Stimulated activated effector memory CD8-positive, alpha-beta T cell treated with anti-CD3 and anti-CD28 coated beads, Interleukin-12 subunit alpha, Interleukin-12 subunit beta, amount 100 ng/mL, for 72 hours (primary cell): ENCODE measurements at places on chromosomes 6 and 20.

DNA sequence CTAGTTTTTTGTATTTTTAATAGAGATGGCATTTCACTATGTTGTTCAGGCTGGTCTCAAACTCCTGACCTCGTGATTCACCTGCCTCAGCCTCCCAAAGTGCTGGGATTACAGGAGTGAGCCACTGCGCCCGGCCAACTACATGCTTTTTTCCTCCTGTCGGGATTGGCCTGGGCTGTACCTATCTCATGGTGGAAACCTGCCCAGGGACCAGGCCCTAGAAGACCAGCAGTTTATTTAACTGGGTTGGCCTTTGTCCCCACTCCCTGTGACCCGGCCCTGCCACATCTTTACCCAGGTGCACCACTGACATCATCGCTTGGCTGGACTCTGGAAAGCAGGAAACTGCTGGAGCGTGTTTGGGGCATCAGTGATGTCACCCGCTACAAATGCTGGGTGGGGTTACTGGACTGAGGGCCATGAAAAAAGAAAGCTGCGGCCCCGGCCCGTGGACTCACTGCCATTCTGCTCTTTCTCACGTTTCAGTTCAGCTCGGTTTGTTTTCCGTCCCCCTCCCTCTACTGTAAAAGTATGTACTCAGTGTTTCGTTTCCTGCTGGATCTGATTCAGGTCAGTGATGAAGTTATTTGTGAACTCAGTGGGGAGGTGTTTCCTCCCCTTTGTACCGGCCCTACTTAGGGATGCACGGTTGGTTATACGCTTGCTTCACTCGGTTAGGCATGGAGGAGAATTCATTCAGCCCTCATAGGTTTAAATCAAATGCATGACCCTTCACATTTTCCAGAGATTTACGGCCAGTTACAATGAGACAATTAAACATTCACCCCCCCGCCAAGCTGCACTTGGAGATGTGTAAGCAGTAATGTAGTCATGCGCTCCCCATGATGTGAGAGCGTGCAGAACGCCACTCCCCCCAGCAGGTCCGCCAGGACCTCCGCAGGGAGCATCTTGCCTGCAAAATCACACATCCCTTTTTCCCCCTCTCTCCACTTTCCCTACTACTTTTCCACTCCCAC is 179.3 kb downstream of the MTHFD1L start:
- no peak for DNase-seq

- no peak for DNase-seq
Measured at GRCh38 chr6:40398034-40398691, 189.0 kb downstream of the LRFN2 start.

DNA sequence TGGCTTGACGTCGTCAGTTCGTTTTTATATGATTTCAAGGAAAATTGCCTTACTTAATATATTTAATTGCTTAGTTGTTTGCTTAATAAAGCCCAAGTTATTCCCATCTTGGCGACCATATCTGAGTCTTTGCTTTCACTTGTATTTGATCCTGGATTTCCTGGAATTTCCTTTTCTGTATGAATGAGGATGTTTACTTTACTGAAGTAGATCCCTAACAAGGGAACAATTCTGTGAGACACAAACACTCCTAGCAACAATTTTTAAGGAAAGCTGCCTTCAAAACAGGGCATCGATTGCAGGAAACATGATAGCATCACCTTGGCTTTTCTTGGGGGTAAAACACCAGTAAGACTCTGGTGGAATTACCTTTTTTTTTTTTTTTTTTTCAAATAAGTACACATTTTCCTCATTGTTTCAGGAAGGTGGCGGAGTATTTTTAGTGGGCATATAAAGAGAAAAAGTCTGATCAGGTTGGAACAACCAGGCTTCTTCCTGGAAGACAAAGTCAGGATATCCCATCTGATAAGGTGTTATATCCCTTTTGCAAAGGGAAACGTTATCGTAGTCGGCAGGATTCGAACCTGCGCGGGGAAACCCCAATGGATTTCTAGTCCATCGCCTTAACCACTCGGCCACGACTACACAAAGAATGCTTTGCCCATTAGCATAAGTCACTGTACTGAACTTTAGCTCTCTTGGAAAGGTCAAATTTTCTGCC is 68.5 kb upstream of the ZNF184 start:
- DNase-seq, result no peak

DNA sequence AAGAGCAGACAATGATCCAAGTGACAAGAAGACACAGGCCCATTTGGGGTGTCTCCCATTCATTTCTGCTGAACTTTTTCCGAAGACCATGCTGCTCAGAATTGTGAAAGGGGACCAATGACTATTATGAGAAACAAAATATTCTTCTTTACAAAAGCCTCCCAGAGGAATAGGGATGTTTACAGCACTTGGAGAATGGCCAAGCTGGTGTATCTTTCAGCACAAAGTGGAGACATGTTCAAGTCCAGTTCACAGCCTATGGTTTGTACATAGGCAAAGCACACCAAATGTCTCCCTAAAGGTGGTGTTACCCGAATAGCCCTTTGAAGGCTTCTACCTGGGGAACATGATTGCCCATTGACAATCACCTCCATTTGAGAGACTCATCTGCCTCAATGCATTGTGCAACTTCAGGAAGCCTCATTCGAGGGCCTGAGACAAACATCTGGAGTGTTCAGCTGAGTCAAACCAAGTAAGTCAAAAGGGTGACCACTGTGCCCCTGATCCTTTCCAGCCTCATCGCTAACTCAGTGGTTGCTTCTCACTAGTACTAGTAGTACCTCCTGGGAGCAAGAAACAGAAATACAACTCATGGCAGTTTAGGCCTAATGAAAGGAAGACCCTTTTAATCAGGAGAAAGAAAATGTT is 451.0 kb upstream of the MARCKS start:
- no peak for DNase-seq

DNA sequence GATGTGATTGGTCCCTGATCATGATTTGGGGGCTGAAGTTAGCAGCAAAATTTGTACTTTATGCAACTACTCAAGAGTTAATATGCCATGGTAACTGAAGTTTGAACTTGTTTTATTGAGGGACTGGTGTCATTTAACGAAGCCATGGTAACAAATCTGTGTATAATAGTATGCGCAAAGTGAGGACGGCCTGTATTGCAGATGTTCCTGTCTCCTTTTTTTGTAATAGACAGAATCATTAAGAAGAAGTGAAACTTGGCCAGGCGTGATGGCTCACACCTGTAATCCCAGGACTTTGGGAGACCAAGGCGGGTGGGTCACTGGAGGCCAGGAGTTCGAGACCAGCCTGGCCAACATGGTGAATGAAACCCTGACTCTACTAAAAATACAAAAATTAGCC is 22.3 kb downstream of the RPRD1B start:
- DNase-seq, result no peak

DNA sequence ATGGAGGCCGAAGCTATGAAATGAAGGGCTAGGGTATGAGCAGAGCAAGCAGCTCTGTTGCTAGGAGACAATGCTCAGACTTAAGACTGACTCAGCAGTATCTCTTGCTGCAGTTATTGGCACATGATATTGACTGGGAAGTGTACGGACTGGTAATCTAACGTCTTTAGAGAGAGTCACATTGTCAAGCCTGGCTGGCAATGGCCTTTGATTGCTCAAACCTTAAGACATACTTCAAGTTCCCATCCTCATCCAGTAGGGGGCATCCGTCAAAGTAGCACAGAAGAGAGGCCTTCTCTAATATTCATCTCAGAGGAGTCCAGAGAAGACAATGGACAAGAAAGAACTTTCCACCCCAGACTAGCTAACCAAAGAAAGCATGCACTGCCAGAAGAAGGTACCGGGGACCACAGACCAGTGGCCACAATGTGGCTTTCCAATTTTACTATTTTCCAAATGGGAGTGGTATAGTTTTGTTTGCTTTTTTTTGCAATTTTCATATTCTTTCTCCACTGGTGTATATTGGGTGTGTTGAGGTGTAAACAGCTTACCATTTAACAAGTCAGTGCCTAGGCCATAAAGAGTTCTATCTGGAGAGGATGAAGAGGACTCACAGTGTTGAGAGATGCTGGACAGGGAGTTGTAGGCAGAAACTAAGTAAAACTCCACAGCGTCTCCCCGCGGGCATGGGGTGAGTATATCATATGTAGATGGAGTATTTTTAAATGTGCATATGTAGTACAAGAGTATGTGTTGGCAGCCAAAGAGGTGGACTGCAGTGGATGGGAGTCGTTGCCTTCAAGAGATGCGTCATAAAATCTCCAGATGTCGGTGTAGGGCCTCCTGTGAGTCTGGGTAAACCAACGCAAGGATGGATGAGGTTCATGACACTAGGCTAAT is 36.7 kb downstream of the LRFN2 start:
- DNase-seq, result peak; percentile 51

- no peak for DNase-seq
Measured at GRCh38 chr20:61436667-61437279, 184.7 kb downstream of the CDH4 start.

DNA sequence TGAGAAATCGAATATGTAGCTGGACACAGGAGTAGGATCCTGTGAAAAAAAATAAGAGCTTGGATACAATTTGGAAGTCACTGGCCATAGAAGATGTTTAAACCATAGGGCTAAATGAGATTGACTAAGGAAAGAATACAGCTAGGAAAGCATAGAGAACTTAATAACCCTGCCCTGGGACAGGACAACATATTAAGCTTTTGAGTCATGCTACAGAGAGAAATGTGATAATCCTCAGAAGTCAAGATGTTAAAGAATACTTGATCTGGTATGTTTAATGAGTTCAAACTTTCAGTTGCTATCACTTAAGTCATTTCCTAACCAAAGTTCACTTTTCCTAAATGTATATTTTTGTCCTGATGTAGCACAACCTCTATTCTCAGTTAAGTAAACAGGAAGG is 154.6 kb upstream of the TSHZ2 start:
- DNase-seq, result no peak

DNA sequence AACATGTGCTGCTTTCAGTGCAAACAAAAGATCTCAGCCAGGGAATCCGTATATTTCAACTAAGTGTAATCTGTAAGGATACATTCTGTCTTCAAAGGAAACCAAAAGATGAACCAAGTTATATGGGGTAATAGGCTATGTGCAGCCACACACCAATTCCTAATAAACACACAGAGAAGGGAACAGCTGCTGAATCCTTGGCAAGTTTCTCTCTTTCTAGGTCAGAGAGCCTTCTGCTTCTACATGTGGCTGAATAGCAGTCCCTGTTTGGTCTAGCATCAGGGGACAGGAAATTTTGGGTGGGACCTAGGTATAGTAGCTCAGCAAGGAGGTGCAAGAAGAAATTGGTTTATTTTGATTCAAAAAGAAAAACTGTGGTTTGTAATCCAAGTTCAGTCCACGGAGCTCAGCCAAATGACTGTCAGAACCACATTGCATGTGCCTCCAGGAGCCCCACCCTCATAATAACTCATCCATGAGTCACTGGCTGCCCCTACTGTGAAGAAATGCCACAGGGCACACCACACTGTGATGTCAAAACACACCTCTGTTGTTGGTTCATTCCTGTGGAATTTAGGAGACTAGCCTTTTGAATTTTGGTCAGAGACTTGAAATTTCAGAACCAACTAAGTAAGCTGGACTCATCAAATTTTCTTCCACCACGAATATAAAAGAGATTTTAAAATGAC is 21.1 kb downstream of the SPTLC3 start:
- no peak for DNase-seq

- DNase-seq, result no peak
Measured at GRCh38 chr6:146878168-146878951, 279.6 kb downstream of the ADGB start.

- DNase-seq, result no peak
Measured at GRCh38 chr6:99689916-99690685, 83.5 kb downstream of the PRDM13 start.

GRCh38 chr6:27321901-27322300 is 9.8 kb upstream of the POM121L2 start:
- DNase-seq, result no peak

GRCh38 chr20:32574296-32575226 is 10.6 kb downstream of the NOL4L start:
- no peak for DNase-seq

DNA sequence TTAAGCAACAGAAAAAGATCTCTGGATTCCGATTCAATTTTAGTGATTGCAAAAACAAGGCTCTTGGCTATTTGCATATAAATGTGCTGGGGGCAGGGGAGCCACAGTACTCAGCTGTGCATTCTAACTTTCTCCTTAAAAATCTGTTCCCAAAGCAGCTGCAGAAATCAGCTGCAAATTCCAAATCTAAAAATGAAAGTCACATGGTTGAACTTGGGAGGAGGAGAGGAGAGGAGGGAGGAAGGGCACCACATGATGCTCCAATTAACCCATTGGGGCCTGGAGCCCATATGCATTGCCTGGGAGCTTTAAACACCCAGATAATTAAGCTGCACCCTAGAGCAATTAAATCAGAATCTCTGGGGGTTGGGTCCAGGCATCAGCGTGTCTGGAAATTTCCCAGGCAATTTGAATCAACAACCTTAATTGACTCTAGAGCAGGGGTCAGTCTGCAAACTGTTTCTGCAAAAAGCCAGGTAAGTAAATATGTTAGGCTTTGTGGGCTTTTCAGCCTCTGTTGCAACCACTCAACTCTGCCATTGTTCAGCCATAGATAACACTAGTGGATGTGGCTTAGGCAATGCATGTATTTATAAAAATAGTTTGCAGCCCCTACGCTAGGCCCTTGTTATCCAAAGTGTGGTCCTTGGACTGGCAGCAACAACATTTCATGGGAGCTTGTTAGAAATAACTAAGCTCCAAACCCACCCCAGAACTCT is 508.1 kb downstream of the KIF16B start:
- no peak for DNase-seq

DNA sequence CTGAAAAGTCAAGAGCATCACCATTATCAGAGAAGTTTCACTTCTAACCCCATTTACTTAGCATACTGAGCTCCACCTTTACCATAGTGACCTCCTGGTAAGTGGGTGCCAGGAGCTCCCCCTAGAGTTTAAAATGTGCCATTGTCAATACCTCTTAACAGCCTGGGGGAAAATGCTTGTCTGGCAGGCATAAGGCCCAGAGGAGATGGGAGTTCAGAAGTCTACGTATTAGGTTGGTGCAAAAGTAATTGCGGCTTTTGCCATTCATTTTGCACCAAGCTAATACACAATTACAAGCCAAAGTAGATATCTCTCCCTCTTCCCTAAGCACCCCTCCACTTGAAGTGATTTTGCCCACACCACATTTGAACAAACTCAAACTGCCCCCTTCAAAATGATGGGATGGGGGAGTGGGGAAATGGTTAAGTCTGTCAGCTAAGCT is 919.0 kb downstream of the KIF16B start:
- DNase-seq, result no peak

DNA sequence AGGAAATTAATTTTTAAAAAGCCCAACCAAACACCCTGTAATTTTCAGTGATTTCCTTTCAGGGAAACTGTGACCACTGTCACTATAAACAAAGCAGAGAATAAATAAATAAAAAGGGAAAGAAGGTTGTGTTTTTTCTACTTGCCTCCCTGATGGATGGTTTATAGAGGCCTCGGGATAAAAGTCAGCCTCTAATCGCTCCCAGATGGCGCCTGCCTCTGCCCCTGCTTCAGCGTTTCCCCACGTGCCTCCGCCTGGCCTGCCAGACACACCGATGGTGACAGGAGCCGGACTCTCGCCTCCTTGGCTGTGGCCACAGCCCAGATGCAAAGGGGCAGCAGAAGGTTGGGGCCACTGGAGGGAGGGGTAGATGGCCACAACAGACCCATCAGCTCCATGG is 327.7 kb downstream of the CDC5L start:
- no peak for DNase-seq
